ENCODE measurements at places on chromosomes 6 and 20. TPM values are rescaled to one million over a fixed set of nuclear protein-coding genes. Genes with fewer than 3 reads are reported as not detected.
A peak's percentile ranks its signal among the peaks of the same experiment; 100 is the strongest.

The KCTD20 gene
- 150 TPM for total RNA-seq

The EBF4 gene
- under 0.01 TPM for total RNA-seq

The GGTLC1 gene
- not detected for total RNA-seq

GRCh38 chr6:21824431-21825177, 231.1 kb downstream of the SOX4 start:
- DNase-seq, result peak; percentile 50

The ADGRF1 gene
- total RNA-seq, result not detected

- DNase-seq, result no peak
Observed at GRCh38 chr6:94751641-94752329, 825.5 kb upstream of the MANEA start.

- peak; percentile 90 for DNase-seq
Observed at GRCh38 chr6:28212510-28213212, 12.4 kb upstream of the ZSCAN9 start.
